HS-5 (cell line): ENCODE measurements at places on chromosomes 12 and 14.

DNA sequence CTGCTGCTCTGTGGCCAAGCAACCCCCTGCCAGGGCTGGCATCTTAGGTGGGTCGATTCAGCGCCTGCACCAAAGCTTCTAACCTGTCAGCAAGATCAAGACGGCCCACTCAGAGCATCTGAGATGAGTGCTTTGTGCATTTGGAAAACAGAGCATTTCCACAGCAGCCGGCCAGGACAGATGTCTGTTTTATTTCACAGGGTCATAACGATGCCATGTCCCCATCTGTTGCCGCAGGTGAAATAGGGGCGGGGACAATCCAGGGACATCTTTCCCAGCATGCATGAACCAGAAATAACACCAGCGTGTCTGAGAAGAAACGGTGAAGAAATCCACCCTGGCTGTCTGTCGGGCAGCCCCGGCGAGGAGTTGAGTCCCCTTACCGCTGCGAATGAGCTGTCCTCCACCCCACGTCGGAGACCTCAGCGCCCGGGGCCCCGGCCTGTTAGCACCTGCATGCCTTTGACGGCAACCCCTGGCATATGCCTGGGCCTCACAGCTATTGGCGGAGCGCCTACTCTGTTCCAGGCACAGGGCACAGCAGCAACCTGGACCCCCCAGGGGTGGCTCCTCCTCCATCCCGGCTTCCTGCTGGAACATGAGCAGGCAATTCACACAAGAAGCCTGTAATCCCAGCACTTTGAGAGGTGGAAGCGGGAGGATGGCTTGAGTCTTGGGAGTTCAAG, 30.6 kb upstream of the ULK1 start:
- no peak for DNase-seq

DNA sequence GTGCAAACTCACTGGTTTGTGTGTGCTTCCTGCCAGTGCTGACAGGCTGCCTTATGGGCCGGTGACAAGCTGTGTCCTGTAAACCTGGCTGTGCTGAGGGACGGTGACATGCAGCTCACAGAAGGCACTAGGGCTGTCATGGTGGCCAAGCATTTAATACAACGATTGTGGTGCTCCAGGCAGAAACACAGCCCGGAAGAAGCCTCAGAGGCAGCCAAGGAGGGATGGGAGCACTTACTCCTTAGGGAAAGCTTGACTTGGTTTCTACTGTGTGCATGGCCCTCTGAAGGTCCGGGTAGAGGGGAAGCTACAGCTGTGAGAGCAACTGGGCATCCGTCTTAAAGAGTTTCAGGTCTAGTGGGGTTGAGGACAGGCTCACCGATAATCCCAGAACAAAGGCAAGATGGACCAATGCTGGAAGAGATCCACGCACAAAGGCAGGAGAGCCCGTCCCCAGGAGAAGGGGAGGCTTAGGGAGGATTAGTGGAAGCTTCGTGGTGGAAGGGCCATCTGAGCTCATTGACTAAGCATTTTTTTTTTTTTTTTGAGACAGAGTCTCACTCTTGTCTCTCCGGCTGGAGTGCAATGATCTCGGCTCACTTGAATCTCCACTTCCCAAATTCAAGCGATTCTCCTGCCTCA, 10.7 kb upstream of the MCRS1 start:
- DNase-seq: no peak

DNA sequence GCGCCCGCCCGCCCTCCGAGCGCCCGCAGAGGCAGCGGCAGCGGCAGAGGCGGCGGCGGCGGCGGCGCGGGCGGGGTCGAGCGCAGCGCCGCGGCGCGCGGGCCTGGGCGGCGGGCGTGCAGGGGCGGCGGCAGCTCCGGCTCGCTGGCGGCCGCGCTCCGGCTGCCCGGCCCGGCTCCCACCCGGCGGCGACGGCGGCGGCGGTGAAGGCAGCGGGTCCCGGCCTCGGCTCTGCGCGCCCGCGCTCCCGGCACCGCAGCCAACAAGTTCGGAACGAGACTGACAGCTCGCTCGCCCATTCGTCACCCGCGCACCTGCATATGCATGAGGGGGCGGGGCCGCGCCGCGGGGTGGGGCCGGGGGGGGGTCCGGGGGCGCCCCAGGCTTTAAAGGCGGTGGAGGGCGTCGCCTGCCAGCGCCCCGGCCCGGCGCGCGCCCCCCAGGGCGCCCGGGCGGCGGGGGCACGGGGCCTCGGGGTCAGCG, at the start of gene JAG2:
Gene JAG2 (minus strand): TSS at position 281 of the 483 bp plus-strand sequence. CDS start 356 bp downstream, outside the sequence.
- no peak for DNase-seq

- DNase-seq: no peak
These were observed 200.2 kb downstream of the PHLDA1 start for GRCh38 chr12:75831402-75831801.

DNA sequence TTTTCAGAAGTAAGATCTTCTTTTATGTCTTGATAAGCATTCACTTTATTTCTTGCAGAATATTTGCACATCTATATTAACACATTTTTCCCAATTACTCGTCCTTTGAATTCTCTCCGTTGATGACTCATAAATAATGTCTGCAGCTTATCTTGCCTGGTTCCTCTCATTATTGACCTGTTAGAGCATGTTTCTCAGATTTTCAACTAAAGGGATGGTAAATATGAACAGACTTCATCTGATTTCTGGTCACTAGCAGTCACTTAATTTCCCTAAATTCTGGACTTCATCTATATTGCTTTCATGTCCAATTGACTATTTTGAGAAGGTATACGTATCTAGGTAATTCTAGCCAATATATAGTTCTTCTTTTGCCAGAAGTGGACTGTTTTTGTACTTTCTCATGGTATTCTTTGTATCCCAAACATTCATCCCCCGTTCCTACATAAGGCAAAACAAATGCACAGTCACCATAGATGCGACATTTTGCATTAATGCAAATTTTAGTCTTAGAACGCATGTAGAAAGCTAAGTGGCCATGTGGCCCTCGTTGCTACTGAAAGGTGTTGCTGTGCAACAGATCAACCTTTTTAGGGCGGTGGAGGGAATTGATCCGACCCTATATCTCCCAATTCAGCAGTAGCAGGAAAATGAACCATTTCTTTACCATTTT, 6.2 kb downstream of the PIK3C2G start:
- no peak for DNase-seq

GRCh38 chr12:129532707-129533499, 370.9 kb downstream of the TMEM132D start:
- DNase-seq: no peak

GRCh38 chr14:64549016-64549415, 745 bp upstream of the PPP1R36 start:
- DNase-seq: no peak

DNA sequence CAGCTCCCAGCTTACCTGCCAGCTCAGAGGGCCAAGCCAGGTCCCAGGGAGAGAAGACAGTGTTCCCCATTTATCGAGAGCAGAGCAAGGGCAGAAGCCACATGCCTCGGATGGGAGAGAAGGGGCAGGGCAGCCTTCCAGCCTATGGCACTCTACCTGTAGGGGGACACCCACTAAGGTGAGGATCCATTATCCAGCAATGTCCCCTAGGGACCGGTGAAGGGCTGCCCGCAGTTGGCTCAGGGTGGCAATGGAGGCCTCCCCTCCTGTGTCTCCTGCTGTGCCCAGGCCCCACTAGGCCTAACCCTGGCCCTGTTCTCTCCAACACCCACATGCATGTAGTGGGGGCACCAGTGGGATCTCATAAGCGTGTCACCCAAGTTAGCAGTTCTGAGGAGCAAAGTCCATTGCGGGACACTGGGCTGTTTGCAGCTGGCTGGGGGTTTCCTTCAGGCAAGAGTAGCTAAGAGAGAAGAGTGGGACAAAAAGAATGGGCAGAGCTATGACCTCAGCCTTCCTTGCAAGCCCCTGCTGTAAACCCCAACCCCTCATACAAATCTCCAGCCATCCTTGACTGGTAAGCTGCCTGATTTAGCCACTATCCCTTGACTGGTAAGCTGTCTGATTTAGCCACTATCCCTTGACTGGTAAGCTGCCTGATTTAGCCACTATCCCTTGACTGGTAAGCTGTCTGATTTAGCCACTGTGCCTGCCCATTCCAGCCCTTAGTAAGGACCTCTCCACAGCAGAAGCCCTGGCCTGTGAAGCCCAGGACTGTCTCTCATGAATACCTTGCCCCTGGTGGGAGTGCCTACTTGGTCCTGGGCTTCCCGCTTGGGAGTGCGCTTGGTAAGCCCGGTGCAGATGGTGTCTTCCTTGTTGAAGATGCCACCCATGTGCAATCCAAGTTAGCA, 5.2 kb upstream of the ASB2 start:
- no peak for DNase-seq

GRCh38 chr14:25140411-25140810, 90.5 kb upstream of the STXBP6 start:
- DNase-seq: no peak
